Muscle of leg (tissue), 16 donors: ENCODE measurements at places on chromosomes 11 and 22. TPM values are rescaled to one million over a fixed set of nuclear protein-coding genes. Genes with fewer than 3 reads are reported as not detected.
A peak's percentile ranks its signal among the peaks of the same experiment; 100 is the strongest.

Gene SLC7A4
- polyA plus RNA-seq = 0.89 TPM

Gene OR5AL1
- not detected for polyA plus RNA-seq

Gene FOXRED2
- polyA plus RNA-seq = 16.9 TPM

Gene MAPK8IP1
- 54.3 TPM for polyA plus RNA-seq

Gene DGAT2
- polyA plus RNA-seq = 3.8 TPM

DNA sequence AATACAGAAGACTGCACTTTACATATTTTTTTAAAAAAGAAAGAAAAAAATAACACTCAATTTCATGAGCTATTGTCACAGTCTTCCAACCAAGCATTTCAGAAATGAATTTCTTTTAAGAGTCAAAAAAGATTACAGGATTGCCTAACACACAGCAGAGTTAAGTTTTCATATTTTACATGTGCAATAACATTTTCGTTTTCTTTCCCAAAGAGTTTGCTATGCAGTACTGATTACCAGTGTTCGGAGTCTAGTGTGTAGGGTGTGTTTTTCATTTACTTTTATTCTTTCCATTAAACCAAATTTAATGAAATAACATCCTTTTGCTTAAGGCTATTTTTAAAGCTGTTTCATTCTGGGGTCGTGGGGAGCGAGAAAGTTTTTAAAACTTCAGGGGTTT, 53.2 kb downstream of the MN1 start:
- DNase-seq = no peak

DNA sequence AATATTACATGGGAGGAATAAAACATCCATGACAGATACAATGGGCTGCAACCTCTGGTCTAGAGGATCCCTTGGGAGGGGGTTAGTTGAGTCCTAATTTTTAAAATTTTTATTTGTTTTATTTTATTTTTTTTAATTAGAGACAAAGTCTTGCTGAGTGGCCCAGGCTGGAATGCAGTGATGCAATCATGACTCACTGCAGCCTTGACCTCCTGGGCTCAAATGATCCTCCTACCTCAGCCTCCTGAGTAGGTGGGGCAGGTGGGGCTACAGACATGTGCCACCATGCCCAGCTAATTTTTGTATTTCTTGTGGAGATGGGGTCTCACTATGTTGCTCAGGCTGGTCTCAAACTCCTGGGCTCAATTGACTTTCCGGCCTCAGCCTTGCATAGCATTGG, 43.1 kb downstream of the FDX1 start:
- no peak for DNase-seq

- DNase-seq = no peak
Measured at GRCh38 chr11:1888347-1888753, 3.3 kb downstream of the PRR33 start.

- no peak for DNase-seq
Measured at GRCh38 chr11:93493252-93493897, 49.8 kb downstream of the SMCO4 start.

- DNase-seq = peak; percentile 73
Measured at GRCh38 chr11:86162239-86162638, 82.3 kb upstream of the EED start.

GRCh38 chr11:4921796-4922195, 2.3 kb downstream of the OR51G1 start:
- DNase-seq = no peak

DNA sequence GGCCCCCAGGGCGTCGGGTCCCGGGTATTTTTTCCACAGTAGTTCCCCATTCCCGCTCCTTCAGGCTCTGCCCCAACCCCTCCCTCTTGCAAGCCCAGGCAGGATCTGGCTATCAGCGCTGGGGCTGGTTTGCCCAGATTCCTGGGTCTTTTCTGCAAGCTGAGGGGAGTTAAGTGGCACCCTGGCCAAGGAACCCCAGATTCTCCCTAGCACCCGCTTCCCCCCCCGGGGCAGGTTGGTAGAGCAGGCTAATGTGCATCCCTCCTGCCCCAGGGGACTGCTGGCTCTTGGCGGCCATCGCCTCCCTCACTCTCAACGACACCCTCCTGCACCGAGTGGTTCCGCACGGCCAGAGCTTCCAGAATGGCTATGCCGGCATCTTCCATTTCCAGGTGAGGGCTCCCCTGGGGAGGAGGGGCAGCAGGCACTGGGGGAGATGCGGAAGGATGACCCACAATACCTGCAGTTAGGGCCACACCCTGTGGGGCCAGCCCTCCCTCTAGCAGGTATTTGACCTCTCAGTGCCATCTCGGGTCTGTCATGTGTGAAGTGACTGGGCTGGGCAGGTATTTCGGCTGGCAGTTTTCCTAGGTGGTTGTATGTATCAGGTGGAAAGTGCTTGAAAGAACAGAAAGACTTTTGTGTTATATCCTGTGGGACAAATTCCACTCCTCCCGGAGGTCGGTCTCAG, 1.6 kb downstream of the CAPN1 start:
- no peak for DNase-seq

DNA sequence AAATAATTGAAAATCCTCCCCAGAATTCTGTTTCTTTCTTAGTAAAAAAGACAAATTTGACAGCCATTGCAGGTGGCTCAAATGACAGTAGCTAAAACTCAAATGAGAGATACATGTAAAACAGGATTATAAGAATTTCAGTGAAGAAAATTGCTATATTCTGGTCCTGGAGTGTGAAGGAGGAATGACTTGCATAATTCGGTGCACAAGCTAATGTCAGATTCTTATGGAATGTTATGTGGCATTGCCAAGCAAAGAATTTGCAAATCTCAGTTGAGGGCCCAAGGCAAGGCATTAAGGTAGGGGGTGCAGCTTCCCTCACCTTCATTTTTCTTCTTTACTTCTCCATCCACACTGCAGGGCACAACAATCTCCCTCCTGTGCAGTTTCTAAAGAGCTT, 35.4 kb downstream of the RAB38 start:
- DNase-seq = no peak

- peak; percentile 96 for DNase-seq
Measured at GRCh38 chr22:23144932-23145877, at the start of gene RAB36. TSS of gene RAB36 (plus strand) at chr22:23145477. CDS start at chr22:23146617, 1,140 bp downstream.

DNA sequence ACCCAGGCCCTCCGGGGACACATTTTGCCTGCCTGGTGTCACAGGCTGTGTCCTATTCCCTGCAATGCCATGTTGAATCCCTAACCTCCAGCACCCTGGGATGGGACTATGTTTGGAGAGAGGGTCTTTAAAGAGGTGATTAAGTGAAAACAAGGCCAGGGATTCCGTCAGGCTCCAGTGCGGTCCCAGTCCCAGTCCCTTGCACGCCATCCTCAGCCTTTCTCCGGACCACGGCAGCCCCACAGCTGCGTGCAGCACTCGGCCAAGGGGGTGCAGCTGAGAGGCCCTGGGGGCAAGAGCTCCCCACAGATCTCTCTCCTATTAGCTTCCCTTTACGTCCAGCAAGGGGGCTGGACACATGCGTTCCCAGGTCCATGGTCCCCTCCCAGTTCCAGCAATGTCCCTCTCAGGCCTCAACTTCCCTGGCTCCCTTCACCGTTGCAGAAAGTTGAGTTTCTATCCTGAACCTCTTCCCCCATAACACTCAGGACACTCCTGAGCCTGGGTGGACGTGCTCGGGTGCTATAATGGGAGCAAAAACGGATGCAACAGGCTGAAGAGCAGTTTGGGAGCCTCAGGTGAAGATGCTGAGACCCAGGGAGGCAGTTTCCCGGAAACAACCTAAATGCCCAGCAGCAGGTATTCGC, 1422.7 kb downstream of the BRD1 start:
- DNase-seq = no peak

- no peak for DNase-seq
Measured at GRCh38 chr22:40679249-40679963, at the start of gene MCHR1. TSS of gene MCHR1 (plus strand) at chr22:40679484. CDS start at chr22:40679653, 169 bp downstream.
